ENCODE measurements at places on chromosomes 3 and 15. TPM values are rescaled to one million over a fixed set of nuclear protein-coding genes. Genes with fewer than 3 reads are reported as not detected.

DNA sequence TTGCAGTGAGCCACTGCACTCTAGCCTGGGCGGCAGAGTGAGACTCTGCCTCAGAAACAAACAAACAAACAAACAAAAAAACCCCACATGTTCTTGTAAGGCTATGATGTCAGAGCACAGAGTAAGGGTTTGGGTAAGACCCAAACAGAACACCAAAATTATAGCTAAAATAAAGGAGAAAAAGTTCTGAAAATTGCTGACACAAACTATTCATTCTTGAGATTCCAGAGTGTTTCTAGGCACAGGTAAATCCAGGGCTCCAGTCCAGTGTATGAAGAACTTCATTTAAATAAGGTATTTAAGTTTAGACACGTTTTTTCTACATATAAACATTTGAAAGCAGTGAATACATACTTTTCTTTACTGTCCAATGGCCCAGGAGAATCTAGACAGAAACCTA is 3.9 kb downstream of the CDC25A start:
- no peak for DNase-seq

- no peak for DNase-seq
Measured at GRCh38 chr3:71389191-71389590, 194.3 kb downstream of the FOXP1 start.

TMF1 gene
- total RNA-seq: 14.8 TPM

TAMM41 gene
- 7.1 TPM for total RNA-seq

- DNase-seq: peak; percentile 65
Measured at GRCh38 chr3:156151824-156152428, 31.5 kb downstream of the KCNAB1 start.

SCN11A gene
- not detected for total RNA-seq

- peak; percentile 32 for DNase-seq
Measured at GRCh38 chr15:66496951-66497501, 536 bp downstream of the SNAPC5 start.

- no peak for DNase-seq
Measured at GRCh38 chr3:189404797-189405484, 226.2 kb upstream of the TP63 start.

GRCh38 chr15:100948430-100948762 is 29.2 kb downstream of the LRRK1 start:
- no peak for DNase-seq

- DNase-seq: no peak
Measured at GRCh38 chr15:90914305-90915080, 11.4 kb downstream of the MAN2A2 start.

RAB5A gene
- 43.0 TPM for total RNA-seq

GRCh38 chr15:48467801-48468200 is 136.6 kb downstream of the DUT start:
- DNase-seq: no peak

- no peak for DNase-seq
Measured at GRCh38 chr3:19954676-19955075, 7.8 kb downstream of the RAB5A start.

DNA sequence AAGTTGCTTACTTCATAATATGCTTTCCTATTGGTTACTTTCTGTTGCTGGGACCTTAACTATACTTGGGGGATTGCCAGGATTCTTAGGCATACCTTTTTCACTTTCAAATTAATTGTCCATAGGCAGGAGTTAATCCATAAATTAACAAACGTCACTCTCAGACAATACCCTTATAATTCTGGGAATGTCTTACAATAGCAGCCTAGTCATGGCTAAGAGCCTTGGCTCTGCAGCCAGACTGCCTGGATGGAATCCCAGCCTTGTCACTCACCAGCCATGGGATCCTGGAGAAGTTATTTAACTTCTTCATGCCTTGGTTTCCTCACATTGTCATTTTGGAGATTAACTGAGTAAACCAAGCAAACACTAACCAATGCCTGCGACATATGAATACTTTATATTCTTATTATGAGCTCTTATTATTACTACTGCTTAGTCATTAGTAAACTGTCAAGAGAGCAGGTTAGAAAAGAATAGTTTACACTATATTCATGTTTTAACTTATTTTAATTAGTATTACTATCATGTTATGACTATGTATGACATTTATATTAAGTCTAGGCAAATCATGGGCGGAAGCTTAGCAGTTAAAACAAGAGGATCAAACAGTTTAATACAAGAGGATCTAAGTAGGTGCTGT is 29.0 kb downstream of the GYG1 start:
- no peak for DNase-seq

GRCh38 chr15:101063891-101064794 is 145.0 kb downstream of the LRRK1 start:
- no peak for DNase-seq

FANCD2OS gene
- not detected for total RNA-seq

GRCh38 chr15:25268166-25268565 is 170.7 kb downstream of the UBE3A start:
- DNase-seq: peak; percentile 46

CNOT10 gene
- total RNA-seq: 34.8 TPM

DNA sequence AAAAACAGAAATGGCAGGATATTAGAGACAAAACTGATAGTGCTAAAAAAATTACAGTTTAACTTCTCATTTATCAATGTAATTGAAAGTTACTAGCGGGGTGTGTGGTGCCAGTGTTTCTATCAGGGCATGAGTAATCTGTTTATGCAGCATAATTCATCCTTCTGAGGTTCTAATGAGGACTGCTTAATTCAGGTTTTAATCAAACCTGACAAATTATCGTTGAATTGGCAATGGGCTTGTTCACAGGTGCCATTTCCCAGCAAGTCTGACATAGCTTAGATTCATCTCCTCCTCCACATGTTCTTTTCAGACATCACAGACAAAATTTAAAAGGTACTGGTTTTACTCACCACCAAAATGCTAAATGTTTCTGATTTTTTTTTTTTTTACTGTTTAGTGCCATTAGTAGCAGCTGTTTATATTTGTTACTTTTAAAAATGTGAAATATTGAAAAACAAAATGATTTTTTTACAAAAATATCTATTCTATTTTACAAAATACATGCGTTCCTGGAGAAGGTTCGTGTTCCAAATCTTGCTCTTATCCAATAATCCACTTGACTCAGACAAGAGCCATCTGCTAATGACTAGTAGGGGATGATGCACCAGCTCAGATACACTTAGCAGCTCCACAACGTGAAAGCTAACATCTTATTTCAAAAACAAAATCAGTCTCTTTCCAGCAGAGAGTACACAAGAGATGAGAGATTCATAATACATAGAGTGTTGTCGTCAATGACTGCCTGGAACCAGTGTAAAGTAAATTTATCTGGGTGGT is 447.7 kb upstream of the DPPA4 start:
- no peak for DNase-seq

SAXO2 gene
- total RNA-seq: 0.43 TPM

DNA sequence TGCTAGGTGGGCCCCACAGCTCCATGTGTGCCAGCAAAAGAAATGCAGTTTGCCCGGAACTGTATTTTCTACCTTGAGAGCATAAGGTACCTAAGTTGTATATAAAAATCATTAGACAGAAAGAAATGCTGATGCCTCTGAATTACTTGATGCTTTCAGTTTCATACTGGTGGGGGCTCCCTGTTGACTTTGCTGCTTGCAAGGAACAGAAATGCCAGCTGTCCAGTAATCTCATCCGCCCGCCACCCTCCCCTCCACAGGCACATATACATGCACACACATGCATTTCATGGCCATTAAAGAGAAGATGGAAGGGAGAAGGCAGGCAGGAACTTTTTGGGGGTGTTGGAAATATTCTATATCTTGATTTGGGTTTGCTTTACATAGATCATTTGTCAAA is 38.4 kb downstream of the LIMD1 start:
- no peak for DNase-seq

SST gene
- total RNA-seq: not detected

DNA sequence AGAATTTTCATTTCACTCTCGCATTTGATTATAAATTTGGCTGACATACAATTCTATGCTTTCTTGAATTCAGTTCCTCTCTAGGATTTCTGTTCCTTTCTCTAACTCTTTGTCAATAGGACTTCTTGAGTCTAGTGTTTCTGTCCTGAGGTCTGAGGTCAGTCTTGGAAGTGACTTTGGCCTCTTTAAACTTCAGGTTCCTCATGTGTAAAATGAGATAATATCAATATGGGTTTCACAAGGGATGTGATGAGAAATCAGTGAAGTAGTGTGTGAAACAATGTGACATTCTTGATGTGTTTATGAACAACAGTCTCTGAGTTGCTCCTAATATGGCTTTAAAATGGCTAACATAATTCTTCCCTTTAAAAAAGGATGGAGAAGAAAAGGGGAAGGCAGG is 92.2 kb downstream of the SV2B start:
- DNase-seq: no peak

DNA sequence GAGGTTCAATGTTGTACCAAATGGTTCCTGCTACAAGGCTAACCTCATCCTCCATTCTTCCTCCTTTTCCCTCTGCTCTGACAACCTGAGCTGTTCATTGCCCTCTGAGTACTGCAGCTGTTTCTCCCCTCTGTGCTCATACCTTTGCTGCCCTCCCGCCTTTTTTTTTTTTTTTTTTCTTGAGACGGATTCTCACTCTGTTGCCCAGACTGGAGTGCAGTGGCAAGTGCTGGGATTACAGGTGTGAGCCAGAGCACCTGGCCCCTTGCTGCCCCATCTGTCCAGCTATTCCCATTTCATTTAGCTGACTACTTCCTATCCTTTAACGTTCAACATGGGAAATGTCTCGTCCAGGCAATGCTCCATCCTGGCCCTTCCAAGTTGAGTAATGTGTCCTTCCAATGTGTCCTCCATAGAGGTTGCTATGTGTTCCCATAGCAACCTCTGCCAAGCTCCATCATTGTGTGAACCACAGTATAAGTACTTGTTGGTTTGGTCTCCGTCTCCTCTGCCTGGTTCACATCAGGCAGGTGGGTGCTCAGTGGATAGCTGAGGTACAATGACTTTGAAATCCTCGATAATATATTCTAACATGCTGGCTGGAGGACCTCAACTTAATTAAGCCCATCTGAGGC is 179.9 kb upstream of the ANKRD28 start:
- DNase-seq: no peak

DNA sequence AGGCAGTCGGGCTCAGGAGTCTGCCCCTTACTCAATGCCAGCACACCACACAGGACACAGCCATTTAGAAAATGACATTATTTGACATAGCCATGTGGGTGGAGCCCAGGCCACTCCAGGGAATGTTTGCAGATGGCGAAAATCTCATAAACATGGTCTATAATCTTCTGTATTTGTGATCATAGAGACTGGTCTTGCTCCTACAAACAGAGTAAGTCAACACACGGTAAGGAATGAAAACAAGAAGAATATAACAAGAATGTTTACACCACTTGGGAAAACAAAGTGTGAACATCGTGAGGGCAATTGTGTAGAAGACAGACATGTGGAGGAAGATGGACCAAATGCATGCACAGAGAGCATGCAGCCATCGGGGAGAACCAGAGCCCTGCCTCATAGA is 68.2 kb downstream of the SEMA5B start:
- DNase-seq: no peak

- DNase-seq: no peak
Measured at GRCh38 chr15:49751191-49751590, 130.3 kb downstream of the DTWD1 start.

- DNase-seq: no peak
Measured at GRCh38 chr15:69947394-69947793, 150.3 kb downstream of the TLE3 start.

GRCh38 chr15:40937762-40938535 is 8.8 kb downstream of the DLL4 start:
- peak; percentile 91 for DNase-seq

DNA sequence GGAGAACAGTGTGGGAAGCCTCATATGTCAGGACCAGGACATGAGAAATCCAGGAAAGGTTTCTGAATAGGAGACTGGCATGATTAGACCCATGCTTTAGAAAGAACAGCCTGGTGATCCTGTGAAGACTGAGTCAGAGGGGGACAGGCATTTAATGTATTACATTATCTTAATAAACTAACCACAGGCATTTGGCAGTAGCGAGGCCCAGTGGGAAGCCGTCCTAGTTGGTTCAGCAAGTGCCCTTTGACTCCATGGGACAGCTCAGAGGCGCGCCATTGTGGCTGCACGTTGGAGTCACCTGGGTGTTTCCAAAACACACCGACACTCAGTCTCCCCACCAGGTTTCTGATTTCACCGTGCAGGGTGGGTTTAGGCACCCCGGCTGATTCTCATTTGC is 90.5 kb upstream of the DGKG start:
- DNase-seq: peak; percentile 8

GRCh38 chr3:122392868-122393844 is 9.2 kb downstream of the FAM162A start:
- DNase-seq: peak; percentile 68

DNA sequence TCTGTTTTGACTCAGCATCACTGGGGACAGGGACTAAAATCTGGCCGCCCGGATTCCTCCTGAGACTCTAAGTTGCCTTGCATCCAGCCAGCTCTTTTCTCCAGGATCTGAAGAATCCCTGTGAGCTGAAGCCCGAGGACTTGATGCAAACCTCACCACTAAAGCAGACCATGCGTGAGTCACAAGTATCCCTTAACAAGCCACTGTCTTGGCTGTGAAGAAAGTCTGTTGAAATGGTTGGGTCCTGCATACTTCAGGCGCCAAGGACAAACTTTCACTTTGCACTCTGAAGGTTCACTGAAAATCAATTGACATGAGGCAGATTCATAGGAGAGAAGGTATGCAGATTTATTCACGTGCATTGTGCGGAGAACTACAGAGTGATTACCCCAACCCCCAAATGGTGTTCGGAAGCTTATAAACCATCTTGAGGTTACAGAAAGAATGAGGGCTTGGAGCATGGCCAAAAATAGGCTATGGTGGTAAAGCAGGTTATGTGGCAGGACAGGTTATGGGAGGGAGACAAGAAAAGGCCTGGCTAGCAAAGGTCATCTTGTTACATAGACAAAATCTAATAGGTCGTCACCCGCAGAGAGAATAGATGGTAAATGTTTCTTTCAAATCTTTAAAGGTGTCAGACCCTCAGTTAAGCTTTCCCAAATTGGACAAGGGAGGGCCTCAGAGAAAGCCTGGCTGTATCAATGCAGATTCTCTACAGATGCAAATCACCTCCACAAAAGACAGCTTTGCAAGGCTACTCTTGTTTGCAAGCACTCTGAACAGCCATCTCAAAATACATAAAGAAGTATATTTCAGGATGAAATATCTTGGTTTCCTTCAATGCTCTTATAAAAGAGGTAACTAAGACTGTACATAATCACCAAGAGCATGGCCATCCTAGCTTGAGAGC is 126.3 kb upstream of the PLAAT1 start:
- DNase-seq: peak; percentile 40

IGSF10 gene
- 0.03 TPM for total RNA-seq

GRCh38 chr15:33371159-33371558 is 60.4 kb downstream of the RYR3 start:
- DNase-seq: no peak

GRCh38 chr15:66948294-66948693 is 117.1 kb upstream of the SMAD3 start:
- DNase-seq: no peak

COMMD4 gene
- 115 TPM for total RNA-seq

Data from SK-MEL-5 (cell line).